ENCODE measurements at places on chromosomes 13 and 19.
A peak's percentile ranks its signal among the peaks of the same experiment; 100 is the strongest.

GRCh38 chr19:2252055-2252796, 3.1 kb downstream of the AMH start:
- no peak for DNase-seq

DNA sequence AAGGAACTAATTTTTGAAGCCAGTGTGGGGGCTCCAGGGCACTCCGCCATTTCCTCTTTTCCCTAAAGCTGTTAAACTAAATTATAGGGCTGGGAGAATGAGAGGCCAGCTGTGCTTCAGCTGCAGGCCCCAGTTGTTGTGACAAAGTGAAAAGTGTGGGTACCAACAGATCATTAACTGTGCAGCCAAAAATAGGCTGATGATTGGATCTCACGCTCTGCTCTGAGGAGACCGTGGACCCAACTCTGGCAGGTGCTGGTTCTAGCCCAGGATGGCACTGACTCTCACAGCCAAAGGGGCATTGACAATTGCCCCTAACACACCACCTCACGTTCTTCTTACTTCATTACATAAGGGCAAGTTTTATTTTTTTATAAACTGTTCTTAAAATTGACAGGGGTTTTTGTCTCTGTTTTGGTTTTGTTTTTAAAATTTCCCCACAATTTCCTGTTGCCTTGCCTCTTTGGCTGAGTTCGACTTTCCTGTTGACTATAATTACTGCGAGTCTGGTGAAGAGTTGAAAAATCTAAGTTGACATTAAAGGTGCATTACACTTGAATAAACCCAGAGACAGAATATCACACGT, 391.0 kb downstream of the FGF9 start:
- no peak for DNase-seq

DNA sequence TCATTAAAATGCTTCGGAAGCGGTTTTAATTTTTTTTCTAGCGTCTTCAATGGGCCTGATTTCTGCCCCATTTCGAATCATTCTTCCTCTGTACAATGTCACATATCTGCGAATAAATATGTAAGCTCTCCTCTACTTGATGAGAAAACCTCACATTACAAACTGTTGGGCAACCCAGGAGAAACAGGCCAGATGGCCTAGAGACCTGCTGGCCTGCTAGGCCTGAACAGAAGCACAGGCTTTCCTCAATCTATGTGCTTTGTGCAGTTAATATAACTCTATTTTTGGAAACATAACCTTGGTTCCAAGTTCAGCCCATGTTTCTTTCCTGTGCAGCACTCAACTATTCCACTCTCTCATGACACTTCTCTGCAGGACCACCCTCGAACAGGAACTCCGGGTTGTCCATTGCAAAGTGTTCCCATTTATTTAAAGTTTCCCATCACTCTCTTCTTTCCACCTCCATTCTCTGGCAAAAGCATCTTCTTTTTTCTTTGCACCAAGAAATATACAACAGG, 42.0 kb downstream of the DCLK1 start:
- peak; percentile 45 for DNase-seq

DNA sequence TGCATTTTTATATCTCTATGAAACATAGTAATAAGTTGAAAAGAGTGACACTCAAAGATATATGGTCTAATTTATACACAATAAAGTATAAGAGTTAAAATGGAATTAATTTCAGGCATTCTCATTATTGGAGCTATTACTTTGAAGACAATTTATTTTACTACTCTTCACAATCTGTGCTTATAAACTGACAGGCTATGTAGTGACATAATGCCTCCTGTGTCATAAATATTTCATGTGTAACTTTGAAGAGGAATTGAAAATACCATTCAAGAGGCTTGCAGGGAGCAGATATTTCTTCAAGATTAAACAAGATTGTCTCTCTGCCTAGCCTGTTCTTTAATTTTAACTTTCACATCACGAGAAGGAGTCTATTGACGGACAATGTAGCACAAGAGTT, 1881.5 kb upstream of the PCDH20 start:
- no peak for DNase-seq

DNA sequence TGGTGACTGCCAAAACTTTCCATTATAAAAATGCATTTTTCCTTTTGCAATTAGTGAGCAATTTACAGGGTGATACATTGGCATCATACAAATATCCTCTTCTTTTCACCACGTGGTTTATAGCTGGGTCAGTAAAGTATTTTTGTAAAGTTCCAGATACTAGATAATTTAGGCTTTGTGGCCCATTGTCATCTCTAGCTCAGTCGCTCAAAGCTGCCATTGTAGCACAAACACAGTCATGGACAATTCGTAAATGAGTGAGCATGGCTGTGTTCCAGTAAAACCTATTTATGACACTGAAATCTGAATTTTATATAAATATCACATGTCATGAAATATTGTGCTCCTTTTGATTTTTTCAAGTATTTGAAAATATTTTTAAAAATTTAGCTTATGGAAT, 162.9 kb downstream of the USP12 start:
- no peak for DNase-seq

GRCh38 chr19:50444059-50444458, 11.4 kb downstream of the MYBPC2 start:
- DNase-seq: no peak

DNA sequence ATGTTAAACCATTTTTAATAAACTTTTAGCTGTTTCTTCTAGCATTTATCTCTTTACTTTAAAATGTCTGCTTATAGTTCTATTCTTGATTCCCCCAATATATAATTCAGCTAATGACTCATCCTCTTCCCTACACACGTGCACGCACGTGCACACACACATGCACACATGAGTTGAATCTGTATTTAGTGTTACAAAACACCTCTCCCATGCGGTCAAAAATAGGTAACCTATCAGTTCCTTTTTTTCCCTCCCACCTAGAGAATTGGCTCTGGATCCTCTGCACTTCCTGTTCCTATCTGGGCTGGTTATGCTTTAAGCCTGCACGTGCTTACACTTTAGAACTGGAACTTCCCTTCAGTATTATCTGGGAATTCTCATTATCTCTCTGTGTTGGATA, 144.1 kb downstream of the PAN3 start:
- DNase-seq: no peak

GRCh38 chr13:73844986-73845385, 289.2 kb downstream of the KLF12 start:
- DNase-seq: no peak

- DNase-seq: no peak
Measured at GRCh38 chr13:104785952-104786351, 1719.7 kb upstream of the SLC10A2 start.

DNA sequence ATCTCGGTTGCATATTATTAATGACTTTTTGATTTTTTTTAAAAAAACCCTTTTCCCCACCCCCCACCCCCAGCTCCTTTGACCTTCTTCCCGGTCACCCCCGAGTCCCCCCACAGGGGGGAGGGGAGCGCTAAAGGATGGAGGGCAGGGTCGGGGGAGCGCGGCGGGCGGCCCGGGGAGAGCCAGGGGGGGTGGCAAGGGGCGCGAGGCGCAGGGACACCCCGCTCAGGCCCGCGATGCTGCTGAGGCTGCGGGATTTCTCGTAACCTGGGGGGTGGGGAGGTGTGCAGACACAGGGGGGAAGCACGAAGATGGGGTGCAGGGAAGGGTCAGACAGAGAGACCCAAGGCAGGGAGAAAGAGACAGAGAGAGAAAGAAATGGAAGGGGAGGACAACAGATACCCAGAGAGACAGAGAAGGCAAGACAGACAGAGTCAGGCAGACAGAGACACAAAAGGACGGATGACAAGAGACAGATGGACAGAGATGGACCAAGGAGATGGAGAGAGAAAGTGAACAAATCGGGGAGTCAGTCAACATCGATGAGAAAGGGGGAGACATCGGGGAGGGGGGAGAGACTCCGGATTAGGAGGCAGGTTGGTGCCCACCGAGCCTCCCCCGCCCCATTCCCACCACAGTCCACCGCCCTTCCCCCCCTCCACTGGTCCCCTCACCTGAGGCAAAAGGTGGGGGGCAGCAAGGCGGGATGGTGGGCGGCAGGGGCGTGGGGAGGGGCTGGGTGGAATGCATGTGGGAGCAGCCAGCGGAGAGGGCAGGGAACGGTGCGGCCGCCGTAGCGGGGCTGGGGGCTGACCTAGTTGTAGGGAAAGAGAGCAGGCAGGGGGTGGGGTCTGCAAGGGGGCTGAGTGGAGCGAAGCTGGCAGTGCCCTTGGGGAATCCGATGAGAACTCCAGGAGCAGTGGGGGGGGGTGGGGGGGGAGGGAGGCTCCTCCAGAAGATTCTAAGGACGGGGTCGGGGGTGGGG, 14.2 kb downstream of the KCNC3 start:
- no peak for DNase-seq

DNA sequence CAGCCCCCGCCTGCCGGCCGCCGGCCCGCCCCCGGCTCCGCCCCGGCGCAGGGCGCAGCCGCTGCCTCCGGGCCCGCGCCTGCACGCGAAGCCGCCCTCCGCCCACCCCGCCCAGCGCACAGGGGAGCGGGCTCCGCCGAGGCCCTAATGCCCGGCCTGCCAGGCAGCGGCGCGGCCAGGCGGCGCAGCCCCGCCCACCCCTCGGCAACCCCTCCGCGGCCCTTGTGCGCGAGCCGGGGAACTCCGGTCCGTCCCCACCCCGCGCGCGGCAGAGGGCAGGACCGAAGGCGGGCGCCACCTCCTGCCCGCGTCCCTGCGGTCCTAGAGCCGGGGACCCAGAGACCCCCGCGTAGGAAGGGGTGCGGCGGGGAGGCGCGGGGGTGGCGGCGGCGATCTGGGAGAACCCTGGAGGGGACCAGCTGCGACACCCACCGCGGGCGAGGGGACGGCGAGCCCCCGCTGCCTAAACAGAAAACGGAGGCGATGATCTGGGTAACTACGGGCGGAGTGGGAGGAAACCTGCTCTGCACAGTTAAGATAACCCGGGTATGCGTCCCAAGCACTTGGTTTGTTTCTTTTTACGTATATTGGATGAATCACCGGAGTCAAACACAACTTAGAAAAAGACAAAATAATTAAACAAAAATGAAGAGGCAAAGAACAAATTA, 350 bp upstream of the USP12 start:
- DNase-seq: peak; percentile 81

GRCh38 chr13:102195566-102196462, 206.0 kb downstream of the FGF14 start:
- DNase-seq: peak; percentile 79

GRCh38 chr13:60226507-60226906, 62.8 kb upstream of the DIAPH3 start:
- DNase-seq: peak; percentile 35

GRCh38 chr13:91714855-91715254, 316.4 kb downstream of the GPC5 start:
- DNase-seq: no peak

DNA sequence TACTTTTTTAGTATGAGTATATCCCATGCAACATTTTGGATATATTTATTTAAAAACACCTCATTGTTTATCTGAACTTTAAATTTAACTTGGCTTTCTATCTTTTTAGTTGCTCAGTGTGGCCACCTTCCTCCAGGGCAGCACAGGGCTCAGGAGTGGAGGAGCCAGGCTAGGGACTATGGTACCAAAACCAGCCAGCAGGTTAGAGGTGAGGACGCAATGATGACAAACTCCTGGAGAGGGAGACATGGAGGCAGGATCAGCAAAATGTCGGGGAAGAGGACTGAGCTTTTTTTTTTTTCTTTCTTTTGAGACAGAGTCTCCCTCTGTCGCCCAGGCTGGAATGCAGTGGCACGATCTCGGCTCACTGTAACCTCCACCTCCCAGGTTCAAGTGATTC, 29.6 kb upstream of the CALM3 start:
- DNase-seq: peak; percentile 28

DNA sequence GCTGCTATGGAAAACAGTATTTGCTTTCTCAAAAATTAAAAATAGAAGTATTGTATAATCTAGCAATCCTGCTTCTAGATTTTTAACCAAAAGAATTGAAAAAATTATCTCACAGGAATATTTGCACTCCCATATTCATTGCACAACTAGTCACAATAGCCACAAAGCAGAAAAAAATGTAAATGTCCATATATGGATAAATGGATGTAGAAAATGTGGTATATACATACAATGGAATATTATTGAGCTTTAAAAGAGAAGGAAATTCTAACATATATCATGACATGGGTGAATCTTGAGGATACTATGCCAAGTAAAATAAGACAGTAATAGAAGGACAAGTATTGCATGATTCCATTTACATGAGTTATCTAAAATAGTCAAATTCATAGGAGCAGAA, 2753.0 kb downstream of the PCDH9 start:
- no peak for DNase-seq

DNA sequence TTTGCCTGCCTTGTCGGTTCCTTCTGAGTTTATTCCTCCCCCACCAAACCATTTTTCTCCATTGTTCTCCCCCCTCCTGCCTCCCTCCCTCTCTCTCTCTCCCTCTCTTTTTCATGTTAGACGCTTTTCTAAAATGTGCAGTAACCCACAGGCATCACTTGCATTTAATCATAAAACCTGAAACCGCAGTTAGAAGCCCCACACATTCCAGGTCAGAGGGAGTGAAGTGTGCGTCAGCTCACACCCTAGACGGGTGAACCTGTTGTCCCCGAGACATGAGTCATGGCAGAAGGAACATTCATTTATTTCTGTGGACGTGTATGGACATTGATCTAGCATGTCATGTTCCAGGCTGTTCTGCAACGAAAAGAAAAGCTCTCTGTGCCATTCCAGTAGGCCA, 19.9 kb downstream of the ONECUT3 start:
- peak; percentile 18 for DNase-seq

DNA sequence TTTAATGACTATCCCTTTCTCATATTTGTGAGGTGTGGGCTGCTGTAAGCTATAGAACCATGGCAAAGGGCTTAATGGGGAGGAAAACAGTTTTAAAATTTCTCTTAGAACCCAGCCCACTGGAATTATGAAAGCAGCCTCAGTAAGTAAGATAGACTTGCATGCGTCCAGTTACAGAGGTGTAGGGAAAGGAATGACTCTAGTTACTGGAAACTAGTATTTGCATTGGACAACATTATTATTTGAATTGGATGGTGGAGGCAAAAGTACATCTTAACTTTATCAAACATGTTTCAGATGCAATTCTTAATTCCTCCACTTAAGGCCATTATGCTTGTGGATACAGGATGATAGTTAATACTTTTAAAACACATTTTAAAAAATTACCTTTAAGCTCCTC, 292.9 kb downstream of the SPRY2 start:
- no peak for DNase-seq

DNA sequence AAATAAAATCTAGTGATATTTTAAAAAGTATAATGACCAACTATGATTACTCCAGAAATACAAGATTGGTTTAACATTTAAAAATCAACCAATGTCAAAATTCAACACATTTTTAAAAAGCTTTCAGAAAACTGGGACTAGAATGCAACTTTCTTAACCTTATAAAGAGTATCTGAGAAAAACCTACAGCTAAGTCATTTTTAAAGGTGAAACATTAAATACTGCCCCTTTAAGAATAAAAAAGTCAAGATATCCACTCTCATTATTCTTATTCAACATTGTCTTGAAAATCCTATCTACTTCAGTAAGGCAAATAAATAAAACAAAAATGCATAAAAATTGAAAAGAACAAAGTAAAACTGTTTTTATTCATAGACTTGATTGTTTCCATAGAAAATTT, 673.2 kb downstream of the UQCRFS1 start:
- no peak for DNase-seq

- DNase-seq: peak; percentile 69
Measured at GRCh38 chr13:24053519-24054251, 106.8 kb upstream of the SPATA13 start.

All from fibroblast of mammary gland (primary cell).